ENCODE measurements at places on chromosomes 5 and 9.

GRCh38 chr5:142078221-142078620, 30.4 kb upstream of the NDFIP1 start:
- no peak for DNase-seq

DNA sequence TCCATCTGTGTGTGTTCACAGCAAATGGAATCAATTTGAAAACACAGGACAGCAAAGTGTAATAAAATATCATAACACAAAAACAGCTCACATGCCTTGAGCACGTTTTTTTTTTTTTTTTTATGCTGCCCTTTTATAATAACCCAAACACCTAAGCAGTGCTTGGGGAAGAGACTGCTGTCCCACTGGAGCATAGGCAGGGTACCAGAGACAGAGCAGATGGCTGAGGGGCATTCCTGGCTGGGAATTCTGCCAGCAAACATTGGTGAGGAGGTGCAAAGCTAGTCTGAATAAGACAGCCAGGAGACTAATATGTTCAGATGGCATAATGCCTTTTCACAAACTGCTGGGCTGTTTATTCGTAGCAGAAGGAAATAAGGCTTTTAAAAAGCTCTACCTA, 58.1 kb upstream of the SV2C start:
- DNase-seq: no peak

DNA sequence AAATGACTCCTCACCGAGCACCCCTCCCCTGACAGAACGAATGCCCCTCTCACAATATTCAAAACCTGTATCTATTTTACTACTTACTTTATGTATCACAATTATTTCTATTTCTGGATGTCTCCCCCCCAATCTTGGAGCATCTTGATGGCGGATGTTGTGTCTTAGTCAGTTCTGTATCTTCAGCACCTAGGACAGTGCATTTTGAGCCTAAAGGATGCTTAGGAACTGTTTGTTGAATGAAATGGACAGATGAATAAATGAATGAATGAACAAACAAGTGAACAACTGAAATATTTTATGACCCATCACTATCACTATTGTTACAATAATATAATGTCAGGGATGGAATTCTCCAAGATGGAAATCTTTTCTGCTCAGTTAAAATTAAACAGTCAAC, 295.7 kb downstream of the DNAH5 start:
- DNase-seq: no peak

DNA sequence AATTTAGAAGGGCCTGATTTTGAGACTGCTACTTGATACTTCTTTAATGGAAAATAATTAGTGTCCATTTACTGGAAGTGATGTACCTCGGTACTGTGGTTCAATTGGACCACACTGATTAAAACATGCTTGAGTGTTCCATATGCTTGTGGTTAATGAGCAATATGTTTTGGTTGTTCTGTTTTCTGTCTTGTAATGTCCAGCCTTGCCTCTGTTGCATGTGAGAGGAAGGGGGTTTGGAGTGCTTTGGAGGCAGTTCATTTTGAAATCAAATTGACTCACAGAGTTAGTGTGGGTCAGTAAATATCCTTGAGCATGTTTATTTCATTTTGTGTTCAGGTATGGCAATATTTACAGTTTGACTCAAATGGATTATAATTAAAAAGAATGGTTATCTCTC, 334.4 kb downstream of the ARHGEF28 start:
- DNase-seq: no peak

- no peak for DNase-seq
Observed at GRCh38 chr9:23941051-23941450, 115.0 kb upstream of the ELAVL2 start.

- DNase-seq: no peak
Observed at GRCh38 chr5:150525781-150526180, 17.9 kb downstream of the NDST1 start.

DNA sequence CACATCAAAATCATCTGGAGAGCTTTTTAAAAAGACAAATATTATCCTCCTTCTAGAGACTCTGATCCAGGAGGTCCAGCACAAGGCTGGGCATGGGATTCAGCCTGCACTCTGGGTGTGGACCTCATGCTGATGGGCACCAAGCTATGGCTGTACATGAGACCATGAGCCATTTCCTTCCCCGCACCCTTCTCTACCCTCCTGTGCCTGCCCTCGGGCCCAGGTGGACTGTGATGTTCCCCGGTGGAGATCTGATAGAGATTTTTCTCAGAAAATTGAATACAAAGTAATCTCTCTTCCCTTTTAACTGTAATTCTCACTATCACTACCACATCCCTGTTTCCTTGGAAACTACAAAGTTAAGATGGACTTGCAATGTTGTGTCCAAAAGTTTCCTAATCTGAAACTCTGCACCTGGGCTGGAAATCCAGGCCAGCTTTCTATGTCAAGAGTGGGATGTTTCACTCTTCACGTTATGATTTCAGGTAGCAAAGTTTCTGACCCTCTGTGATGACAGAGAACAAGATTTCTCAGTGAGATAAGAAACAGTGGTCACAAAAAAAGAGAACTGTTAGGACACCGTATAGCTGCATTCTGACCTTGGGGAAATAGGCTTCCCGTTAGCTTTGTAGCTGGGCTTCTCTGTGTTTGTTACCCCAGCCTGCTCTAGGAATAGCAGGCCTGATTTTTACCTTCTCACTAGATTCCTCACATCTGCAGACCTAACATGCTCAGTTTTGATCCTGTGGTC, 11.5 kb downstream of the SFXN1 start:
- DNase-seq: no peak

- DNase-seq: peak; percentile 13
Observed at GRCh38 chr5:172859966-172860365, 25.9 kb downstream of the ERGIC1 start.

DNA sequence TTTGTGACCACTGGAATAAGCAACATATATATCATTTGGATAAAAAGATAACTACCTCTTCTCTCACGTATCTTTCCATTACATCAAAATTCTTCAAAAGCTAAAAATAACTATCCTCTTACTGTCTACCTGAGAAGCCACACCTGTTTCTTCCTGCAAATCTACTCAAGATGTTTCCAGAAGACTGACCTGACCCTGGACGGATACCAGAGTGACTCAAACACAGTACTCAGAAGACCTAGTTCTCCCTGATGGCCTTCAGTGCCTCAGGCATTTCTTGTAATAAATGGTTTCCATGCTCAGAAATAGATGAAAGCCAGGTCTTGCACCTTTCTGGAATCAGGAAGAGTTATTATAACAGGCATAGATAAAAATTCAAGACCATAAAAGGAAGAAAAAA, 245.9 kb upstream of the PIK3R1 start:
- no peak for DNase-seq

- DNase-seq: peak; percentile 10
Observed at GRCh38 chr5:55600497-55601203, 65.9 kb upstream of the PLPP1 start.

DNA sequence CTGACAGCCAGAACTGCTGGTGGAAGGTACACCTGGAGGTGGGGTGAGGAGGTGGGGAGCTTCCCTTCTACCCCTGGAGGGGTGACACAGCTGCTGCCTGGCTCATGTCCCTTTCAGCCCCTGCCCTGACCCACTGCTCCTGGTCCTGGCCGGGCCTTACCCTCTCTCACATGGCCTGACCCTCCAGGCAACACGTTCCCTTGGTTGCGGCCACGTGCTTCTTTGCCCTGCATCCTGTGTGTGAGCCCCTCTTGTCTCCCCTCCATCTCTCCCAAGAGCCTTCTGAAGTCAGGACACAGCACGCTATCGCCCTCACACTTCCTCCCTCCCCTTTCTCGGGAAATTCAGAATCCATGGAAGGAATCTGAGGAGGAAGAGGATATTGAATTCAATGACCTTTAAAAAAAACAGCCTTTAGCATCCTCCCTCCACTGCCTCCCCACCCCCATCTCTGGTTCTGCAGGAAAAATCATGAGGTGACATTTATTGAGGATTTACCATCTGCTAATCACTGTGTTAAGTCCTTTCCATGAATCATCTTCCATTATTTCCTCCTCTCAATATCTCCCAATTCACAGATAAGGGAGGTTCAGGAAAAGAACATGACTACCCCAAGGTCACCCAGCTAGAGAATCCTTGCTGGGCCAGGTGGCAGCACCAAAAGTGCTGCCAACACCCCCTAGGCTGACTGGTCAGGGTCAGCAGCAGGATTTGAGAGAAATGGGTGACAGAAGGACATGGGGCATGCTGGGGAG, 8.3 kb downstream of the AQP3 start:
- no peak for DNase-seq

- no peak for DNase-seq
Observed at GRCh38 chr5:67204821-67205220, 8.2 kb upstream of the CD180 start.

DNA sequence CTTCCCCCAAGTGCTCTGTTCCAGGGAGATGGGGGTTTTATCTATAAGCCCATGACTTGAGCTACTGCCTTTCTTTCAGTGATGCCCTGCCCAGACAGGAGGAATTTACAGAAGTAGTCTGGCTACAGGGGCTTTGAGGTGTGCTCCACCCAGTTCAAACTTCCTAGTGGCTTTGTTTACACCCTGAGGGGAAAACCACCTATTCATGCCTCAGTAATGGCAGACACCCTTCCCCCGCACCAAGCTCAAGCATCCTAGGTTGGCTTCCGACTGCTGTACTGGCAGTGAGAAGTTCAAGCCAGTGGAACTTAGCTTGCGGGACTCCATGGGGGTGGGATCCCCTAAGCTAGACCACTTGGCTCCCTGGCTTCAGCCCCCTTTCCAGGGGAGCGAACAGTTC, 154.6 kb downstream of the IZUMO3 start:
- no peak for DNase-seq

DNA sequence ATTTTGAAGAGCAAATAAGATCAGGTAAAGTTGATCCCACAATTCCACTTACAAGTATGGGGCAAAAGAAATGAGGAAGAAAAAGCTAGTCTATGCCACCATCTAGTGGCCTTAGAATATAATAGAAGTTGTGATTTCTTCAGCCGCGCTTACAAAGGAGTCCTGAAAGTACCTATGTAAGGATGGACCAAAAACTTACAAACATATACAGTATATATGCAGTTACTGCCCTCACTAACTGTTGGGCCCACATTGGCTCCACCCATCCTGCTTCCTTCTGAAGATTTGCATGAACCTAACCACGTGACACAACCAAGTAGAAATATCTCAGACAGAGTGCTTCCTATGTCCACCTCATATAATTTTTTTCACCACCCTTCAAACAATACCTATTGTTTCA, 11.7 kb upstream of the OR13D1 start:
- DNase-seq: peak; percentile 66

DNA sequence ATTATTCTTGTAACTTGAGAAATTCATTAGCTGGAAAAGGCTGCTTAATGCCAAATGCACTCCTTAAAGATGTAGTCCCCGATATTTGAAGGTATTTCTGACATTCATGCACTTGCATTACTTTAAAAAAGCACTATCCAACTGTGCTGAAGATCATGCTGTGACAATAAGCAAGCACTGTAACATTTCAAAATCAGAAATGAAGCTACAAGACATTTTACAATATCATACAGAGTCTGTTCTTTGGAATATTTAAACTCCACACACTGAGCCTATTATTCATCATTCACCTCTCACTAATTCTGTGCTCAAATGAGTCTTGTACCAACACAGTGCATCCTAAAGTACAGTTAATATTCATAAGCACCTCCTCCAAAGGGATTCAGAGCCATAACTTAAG, 413.2 kb downstream of the CETN3 start:
- no peak for DNase-seq

DNA sequence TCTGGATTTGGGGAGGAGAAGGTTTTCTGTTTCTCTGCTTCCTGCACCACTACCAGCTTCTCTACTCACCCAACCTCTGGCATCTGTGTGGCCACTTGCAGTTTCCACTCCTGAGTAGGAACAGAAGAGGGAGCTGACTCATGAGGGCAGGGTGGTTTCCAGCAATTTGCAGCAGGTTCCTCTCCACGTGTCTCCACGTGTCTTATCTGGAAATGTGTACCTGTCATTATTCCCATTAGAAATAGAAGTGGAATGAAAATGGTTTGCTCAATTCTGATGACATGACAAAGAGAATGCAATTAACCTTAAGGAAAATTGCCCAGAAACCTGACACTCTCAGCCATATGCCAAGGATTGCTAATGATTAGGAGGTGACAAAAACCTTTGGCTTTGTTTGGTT, 33.0 kb downstream of the EGFLAM start:
- DNase-seq: no peak

DNA sequence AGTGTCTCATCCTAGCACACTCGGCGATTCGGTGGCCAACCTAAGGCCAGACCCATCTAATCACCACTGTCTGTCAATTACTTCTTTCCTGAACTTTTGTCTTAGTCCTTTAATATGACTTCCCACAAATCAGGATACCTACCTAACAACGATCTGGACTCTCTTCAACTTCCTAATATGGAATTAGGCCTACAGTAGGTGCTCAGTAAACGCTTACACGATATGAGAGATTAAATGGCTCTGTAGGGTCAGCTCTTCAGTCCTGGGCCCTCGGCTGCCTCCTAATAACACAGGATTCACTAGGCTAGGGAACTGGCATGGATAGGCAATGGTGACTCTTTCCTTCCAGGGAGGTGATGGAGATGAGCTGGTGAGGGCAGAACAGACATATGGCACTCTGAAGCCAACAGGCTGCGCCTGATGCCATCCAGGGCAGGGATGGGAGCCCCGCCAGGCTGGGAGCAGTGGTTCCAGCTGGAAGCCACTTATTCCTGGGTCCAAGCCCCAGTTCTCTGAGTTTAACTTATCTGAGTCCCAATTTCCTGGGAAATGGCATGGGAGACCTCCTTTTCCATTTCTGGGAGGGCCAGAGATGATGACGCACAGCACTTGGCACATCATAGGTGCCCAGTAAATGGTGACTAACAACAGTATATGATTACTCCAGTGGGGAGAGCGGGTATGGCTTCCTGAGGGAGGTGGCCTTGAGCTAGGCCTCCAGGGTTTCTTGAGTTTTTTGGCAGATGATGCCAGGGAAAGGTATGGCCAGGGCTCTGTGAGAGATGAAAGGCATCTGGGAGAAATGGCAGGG, 7.3 kb downstream of the PDGFRB start:
- peak; percentile 46 for DNase-seq

- no peak for DNase-seq
Observed at GRCh38 chr5:14322437-14323187, 179.5 kb downstream of the TRIO start.

DNA sequence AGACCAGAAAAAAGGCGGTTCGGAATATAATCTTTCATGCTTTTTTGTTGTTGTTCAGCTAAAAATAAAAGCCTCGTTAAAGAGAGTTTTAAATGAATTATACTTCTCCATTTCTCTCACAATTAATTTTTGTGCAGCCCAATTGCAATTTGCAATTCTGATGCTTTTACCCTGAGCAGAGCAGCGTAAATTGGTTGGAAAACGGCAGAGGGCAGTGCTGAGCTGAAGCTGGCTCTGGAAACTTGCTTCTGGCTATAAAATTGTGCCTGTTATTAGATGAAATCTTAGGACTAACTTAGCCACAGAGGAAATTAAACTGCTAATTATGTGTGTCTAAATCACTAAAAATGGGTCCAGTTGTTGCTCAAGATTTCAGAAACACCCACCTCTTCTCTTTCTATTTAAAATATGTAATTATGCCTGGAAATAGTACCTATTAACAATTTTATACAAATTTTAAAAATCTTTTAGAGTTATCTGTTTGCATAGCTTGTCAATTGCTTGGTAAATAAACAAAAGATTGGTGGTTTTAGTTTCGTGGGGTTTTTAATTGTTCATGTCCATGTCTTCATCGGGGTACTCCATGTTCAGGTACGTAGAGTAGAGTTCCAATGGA, 441.8 kb upstream of the TLE4 start:
- peak; percentile 66 for DNase-seq

- DNase-seq: peak; percentile 75
Observed at GRCh38 chr9:107422189-107423185, 67.1 kb downstream of the KLF4 start.

GRCh38 chr9:85431339-85432102, 310.2 kb downstream of the AGTPBP1 start:
- DNase-seq: peak; percentile 89
